ENCODE measurements at places on chromosomes 5 and 9. TPM values are rescaled to one million over a fixed set of nuclear protein-coding genes. Genes with fewer than 3 reads are reported as not detected.

The LHX3 gene
- 0.11 TPM for total RNA-seq

The NIM1K gene
- total RNA-seq = 2.3 TPM

The FAT2 gene
- not detected for total RNA-seq

The PCDHA1 gene
- total RNA-seq = not detected

The PTGES gene
- total RNA-seq = 0.41 TPM

DNA sequence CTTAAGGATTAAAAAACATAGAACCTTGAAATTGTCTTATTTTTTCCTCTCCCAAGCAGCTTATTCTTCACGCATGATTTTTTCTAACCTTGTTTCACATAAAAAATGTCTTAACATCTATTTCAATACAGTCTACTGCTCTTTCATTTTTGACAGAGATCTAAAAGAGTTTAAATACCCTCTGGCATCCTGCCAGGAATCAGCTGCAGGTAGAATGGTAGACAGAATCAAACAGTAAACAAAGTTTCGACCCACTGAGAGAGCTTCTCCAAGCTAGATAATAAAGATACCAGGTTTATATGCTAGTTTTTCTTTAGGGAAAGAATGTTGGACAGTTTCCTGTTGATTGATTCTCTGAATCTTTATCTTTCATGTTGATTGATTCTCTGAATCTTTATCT, 555.8 kb upstream of the CDH9 start:
- no peak for DNase-seq

- DNase-seq = no peak
These were observed 140.8 kb downstream of the CDH6 start for GRCh38 chr5:31334061-31334860.

- no peak for DNase-seq
These were observed 24.4 kb upstream of the GAS1 start for GRCh38 chr9:86971742-86972141.
